Thyroid gland (tissue), 4 donors: ENCODE measurements at places on chromosomes 12 and 14. TPM values are rescaled to one million over a fixed set of nuclear protein-coding genes. Genes with fewer than 3 reads are reported as not detected.

The GNB3 gene
- total RNA-seq = 1.6 TPM

DNA sequence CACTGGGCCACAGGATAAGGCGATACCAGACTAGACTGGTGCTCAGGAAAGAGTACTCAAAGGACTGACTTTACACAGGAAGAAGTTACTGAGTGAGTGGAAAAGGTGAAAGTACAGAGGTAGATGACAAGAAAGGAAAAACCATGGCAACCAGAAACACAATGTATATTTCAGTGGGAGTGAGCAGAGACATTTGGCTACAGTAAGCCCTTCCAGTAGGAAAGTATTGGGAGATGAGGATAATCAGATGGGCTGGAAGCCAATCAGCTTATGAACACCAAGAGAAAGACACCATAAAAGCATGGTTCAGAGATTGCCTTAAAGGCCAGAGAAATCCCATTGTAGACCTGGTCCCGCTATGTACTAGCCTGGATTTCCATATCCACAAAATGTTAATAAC is 51.6 kb downstream of the TMTC1 start:
- H3K27ac ChIP-seq = no peak overlapping the region
- H3K4me3 ChIP-seq = no peak overlapping the region
- DNase-seq = no peak
- H3K4me1 ChIP-seq = no peaks in the 10 kb centered on the region
- no peaks in the 10 kb centered on the region for H3K36me3 ChIP-seq

The USP44 gene
- total RNA-seq = 7.6 TPM

GRCh38 chr14:64502456-64502855 is 1.2 kb downstream of the ZBTB25 start:
- DNase-seq = no peak
- no peak overlapping the region for H3K4me3 ChIP-seq
- peaks cover 51% of the 10 kb centered on the region for H3K4me1 ChIP-seq

DNA sequence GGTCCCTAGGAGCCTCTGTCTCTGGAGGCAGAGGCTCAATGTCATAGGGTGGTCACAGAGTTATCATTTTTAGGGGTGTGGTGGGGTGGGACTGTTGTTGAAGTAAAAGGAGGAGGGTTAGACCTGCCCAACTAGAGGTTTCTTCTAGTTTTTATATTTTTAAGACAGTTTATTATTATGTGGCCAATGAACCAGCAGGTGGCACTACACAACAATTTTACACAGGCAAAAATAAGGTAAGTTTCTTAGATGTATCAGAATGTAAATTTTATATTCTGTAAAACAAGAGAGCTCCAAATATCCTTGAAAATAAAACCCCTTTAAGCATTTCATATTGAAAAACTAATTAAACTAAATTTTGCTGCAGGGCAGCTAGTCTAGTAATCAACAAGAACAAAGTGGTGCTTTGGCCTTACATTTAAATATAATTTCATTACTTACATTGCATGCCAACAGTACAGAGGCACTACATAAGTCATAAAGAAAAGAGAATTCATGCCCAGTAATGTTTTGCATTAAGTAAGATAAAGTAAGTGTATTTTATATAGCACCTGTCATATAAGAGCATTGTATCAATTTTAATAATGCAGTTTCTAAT is 22.2 kb upstream of the OVCH1 start:
- H3K27ac ChIP-seq = no peak overlapping the region
- H3K27me3 ChIP-seq = no peaks in the 10 kb centered on the region
- no peaks in the 10 kb centered on the region for H3K36me3 ChIP-seq
- H3K4me3 ChIP-seq = no peak overlapping the region
- DNase-seq = no peak
- no peaks in the 10 kb centered on the region for H3K4me1 ChIP-seq

GRCh38 chr14:69895109-69895508 is 15.9 kb downstream of the SMOC1 start:
- H3K27ac ChIP-seq = no peak overlapping the region
- H3K4me1 ChIP-seq = no peaks in the 10 kb centered on the region
- no peak overlapping the region for H3K4me3 ChIP-seq
- DNase-seq = no peak
- H3K36me3 ChIP-seq = no peaks in the 10 kb centered on the region

- no peaks in the 10 kb centered on the region for H3K36me3 ChIP-seq
- H3K27me3 ChIP-seq = no peaks in the 10 kb centered on the region
- no peaks in the 10 kb centered on the region for H3K4me1 ChIP-seq
- H3K27ac ChIP-seq = no peak overlapping the region
These were observed 153.8 kb upstream of the DDHD1 start for GRCh38 chr14:53306911-53307310.

The TAS2R8 gene
- total RNA-seq = 0.49 TPM
